CD4-positive, alpha-beta T cell treated with Interleukin-21 for 1 hour (primary cell): ENCODE measurements at places on chromosomes 11 and 22.
A peak's percentile ranks its signal among the peaks of the same experiment; 100 is the strongest.

DNA sequence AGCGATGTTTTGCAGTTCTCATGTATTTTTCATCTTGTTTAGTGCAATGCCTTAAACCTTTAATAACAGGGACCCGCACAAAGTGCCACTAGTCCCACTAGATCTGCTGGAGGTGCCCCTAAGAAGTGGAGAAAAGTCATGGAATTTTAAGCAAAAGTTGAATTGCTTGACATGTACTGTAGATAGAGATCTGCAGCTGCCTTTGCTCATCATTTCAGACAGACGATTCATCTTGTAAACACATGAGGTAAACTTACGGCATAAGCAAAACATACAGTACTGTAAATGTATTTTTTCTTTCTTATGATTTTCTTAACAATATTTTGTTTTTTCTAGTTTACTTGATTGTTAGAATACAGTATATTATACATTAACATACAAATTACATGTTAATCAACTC is 295.6 kb downstream of the CASP12 start:
- DNase-seq = no peak

DNA sequence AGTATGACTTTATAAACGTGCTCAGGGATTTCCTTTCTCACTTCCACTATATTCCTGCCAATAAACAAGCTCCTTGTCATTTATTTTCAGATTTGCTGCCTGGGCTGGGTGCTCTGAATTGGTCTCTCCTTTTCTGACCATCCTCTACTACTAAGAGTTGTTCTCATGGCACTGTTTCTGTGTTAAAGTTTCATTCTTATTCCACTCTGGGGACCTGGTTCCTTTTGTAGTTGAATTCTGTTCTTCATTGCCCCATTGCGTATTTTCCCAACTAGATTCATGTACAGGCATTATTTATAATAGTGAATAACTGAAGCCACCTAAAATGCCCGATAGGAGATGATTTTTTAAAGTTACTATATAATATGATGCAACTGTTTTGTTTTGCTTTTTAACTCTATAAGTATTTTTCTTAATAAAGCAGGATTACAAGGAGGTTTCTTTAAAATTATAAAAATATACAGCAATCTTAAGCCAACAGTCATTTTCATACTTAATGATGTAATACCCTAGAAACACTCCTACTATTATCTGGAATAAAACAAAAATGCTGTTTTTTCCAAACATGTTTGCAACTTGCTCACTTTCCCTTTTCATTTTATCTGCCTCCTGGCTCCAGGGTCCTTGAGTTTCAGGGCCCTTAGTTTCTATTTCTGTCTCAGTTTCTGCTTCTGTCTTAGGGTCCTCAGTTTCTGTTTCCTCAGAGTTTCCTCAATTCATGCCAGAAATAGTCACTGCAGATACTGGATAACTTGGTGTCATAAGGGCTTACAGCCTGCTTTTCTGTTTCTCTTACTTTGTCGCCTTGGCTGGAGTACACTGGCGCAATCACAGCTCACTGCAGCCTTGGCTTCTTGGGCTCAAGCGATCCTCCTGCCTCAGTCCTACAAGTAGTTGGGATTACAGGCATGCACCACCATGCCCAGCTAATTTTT is 9.8 kb upstream of the FUT4 start:
- DNase-seq = no peak

GRCh38 chr22:37762389-37762836 is 45.3 kb upstream of the GCAT start:
- no peak for DNase-seq

DNA sequence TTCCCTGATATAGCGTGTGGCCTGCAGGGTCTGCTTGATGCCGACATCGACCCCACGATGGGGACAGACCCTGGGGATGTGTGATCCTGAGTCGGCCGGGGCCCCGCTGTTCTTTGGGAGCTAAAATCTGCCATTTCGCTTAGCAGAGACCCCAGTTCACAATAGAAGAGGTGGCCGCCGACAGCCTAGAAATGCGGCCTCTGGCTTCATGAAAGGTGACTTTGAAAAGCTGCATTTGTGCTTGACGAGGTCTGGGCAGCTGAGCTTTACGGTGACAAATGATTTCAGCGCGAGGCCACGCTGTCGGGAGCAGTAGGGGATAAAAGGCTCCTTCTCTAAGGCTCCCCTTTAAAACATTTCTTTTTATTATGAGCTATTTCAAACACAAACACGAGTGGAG is 71.7 kb downstream of the RPS6KA4 start:
- no peak for DNase-seq

GRCh38 chr11:14323118-14323676 is 35.8 kb downstream of the RRAS2 start:
- no peak for DNase-seq

DNA sequence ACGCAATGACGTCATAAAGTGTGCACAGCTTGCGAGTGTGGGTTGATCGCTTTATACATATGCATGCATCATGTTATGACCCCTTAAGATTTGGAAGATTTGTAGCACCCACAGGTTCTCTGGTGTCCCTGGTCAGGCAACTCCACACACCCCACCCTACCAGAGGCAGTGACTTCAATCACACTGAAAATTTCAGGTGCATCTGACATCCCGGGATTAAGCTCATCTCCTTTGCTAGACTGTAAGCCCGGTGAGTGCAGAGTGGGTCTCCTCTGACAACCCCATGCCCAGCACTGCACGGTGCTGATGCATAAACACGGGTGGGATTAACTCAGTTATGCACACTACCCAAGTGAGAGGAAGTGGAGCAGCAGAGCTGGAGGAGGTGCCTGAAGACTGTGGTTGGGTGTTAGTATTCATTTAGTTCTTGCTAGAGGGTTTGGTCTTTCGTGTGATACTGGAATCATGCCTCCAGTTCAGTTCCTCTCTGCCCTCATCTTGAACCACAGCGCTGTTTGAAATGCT is 6.5 kb downstream of the ARSA start:
- peak; percentile 63 for DNase-seq

- no peak for DNase-seq
Measured at GRCh38 chr11:19244621-19245020, 3.9 kb upstream of the E2F8 start.

- no peak for DNase-seq
Measured at GRCh38 chr11:103929170-103929903, 107.1 kb upstream of the DDI1 start.

DNA sequence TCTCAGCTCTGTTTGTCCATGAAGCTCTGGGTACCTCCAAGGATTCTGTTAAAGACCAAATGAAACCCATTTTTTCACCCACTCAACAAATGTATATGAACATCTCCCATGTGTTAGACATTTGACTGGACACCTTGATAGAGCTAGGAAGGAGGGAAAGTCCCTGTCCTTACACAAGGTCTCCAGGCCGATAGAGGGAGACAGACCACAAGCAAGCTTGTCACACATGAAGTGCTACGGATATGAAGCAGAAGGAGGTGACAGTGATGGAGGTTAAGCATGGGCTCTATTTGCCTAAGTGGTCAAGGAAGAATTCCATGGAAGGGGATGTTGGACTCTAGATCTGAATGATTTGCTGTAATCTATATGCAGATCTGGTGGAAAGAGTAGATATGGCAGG is 138.5 kb downstream of the MYO18B start:
- DNase-seq = no peak

GRCh38 chr22:29621761-29622526 is 18.5 kb downstream of the NF2 start:
- no peak for DNase-seq
